Hindlimb muscle (tissue), 1 donor: ENCODE measurements at places on chromosomes 3 and 15.

DNA sequence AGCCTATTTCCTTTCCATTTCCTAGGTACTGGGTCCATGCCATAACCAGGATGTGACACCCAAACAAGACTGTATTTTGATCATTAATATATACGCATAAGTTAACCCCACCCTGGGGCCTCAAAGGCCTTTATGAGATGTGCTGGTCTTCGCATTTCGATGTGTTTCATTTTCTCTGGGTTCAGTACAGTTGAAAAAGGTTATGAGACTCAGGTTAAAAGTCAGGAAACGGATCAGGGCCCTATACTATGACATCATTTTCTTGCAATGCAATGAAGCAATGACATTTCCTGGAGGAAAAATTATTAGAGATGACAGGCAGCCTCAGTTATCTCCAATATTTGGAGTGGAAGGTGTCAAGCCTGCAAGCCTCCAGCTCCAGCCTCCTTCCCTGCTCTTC lies 31.7 kb downstream of the TMEM212 start:
- no peak for DNase-seq

DNA sequence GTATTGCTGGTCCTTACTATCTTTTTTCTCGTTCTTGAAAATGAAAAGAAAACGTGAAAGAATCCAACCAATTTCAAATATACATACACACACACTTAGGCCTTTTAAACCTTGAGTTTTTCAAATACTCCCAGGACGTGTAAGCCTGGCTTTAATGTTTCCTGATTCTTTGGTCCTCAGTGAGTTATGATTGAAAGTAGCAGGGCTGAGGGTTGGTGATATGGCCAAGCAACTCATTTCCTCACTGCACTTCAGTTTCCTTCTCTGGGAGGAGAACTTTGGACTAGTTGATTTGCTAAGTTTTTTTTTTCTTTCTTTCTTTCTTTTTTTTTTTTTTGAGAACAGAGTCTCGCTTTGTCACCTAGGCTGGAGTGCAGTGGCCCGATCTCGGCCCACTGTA lies 34.6 kb downstream of the CHD2 start:
- no peak for DNase-seq

- DNase-seq = no peak
Measured at GRCh38 chr3:188082450-188082849, 71.5 kb upstream of the LPP start.

GRCh38 chr15:81046290-81046689 lies 45.6 kb downstream of the TLNRD1 start:
- no peak for DNase-seq

GRCh38 chr3:71927505-71928066 lies 142.6 kb upstream of the PROK2 start:
- DNase-seq = no peak

DNA sequence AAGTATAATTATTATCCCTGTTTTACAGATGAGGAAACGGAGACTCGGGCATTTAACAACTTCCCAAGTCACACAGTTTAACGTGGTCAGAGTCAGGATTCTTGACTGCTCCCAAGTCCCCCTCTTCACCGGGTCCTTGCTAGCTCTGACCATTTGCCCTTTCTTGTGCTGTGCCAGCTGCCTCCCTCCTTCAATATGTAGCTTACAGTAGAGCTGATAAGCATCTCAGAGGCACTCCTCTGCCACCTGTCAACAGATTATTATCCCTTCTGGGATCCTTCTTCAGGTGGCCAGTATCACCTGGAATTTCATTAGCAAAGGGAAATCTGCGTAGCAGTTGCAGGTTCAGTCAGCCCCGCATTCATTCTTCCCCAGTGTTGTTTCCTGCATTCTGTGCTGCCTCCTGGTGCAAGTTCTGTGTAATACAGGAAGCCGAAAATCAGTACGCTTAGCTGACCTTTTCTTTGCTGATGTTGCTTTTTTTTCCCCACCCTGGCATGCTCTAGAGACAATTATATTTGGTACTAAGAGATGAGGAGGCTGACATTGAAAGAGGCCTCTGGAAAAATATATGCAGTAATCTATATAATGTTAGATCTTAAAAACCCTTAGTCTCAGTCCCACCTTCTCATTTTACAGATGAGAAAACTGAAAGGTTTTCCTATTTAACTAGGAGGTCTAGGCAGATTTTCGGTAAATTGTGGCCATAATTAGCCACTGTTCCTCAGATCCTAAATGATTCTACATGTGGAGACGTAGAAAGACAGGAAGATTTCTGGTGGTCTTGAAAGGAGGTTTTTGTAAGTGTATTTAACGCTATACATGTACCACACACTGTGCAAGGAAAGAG lies 24.8 kb downstream of the TMOD2 start:
- DNase-seq = peak; percentile 36

GRCh38 chr3:119349354-119350041 lies 55.3 kb downstream of the ARHGAP31 start:
- no peak for DNase-seq

DNA sequence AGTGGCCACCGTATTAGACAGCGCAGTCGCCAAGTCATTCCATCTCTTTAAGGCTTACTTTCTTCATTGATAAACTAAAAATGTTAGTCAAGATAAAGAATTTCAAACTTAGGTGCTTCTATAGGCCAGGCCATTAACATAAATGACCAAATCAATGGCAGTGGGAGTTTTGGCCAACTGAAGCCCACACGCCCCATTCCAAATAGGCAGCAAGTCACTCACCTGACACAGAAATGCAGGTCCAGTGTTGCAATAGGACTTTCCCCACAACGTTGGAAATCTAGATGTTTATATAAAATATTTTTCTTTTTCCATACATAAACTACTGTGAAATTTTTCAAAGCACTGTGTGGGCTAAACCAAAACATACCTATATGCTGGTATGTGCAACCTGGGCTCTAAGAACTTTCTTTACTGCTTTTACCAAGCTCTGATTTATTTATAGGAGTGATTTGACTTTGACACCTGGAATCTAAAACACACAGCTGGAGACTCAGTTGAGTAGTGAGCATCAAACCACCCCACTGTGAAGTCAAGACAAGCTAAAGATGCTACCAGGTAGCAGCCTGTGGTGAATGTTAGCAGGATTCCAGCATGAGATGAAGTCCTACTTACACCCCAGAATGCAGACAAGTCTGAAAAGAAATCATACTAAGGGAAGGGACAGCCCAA lies 15.1 kb downstream of the GOLIM4 start:
- no peak for DNase-seq

- peak; percentile 45 for DNase-seq
Measured at GRCh38 chr3:69848113-69848512, 108.8 kb downstream of the MITF start.

- DNase-seq = no peak
Measured at GRCh38 chr3:129123314-129124060, 1.9 kb upstream of the RAB43 start.

DNA sequence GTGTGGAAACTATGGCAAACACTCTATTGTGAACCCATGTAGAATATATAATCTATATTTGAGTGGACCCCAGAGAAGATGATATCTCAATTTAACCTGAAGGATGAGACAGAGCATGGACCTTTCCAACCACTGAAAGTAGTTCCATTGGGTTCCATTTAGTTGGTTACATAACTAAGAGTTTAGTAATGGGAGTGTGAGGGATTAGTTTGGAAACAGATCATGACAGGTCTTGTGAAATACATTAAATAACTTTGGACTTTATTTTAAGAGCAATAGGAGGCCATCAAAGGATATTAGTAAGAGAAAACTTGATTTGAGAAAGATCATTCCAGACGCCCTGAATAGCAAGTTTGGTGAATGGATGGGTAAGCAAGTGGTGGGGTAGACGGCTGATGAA lies 487.2 kb upstream of the ROBO2 start:
- DNase-seq = no peak

DNA sequence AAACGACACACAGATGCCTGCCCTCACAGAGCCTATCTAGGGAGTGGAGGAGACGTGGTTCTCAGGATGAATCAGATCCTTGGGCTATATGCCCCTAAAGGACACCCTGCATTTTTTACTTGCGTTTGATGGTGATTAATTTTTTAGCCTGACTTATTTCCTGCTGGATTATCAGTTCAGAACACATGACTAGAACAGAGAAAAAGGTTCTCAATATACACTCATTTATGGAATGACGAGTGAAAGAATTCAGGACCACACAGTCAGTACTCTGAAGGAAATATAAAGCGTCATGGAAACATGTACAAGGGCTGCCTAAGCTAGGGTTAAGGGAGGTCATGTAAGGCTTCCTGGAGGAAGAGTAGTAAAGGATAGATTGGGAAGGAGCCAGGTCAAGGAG lies 121.8 kb downstream of the SSR3 start:
- DNase-seq = no peak

- peak; percentile 34 for DNase-seq
Measured at GRCh38 chr15:66253418-66254088, at the start of gene MEGF11. MEGF11 (minus strand) TSS chr15:66253750; CDS start chr15:66128403, 125,347 bp downstream.

- no peak for DNase-seq
Measured at GRCh38 chr3:185477316-185477715, 21.5 kb downstream of the TMEM41A start.

DNA sequence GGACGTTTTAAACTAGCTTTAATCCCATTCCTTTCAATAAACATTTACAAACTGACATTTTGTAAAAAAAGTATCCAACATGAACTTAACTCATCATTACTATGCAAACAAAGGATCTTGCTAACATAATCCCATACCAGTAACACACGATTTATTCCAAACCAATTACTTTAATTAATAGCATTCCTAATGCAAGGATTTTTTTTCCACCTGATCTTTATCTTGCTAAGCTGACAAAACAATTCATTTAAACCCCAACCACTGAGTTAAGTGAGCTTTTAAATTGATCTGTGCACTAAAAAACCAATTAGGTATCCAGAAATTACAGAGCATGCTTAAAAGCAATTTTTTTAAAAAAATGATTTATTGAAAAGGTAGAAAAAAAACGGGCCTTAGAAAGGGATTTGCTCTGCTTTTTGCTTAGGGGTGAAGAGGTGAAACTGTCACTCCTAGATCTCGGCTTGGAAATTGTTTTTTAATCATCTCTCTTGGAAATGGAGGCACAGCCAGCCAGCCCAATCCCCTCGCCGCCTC lies 1.2 kb downstream of the SH3BP5 start:
- DNase-seq = no peak

GRCh38 chr3:143608966-143609365 lies 239.3 kb downstream of the SLC9A9 start:
- DNase-seq = no peak

DNA sequence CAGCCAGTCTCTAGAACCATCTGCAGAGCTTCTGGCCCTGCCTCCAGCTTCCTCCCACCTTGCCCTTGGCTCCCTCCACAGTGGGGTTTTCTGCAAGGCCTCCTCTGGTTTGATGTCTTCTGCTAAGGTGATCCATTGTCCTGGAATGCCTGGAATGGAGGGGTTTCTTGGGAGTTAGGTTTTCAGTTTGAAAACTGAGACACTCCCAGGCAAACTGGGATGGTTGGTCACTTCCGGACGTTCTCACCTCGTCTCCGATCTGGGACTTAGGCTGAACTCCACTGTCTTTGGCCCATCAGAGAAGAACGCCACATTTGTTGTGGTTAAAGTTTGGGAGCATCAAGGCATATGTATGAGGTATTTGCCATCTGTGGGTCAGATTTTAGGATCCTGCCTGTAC lies 77.4 kb upstream of the KLHL25 start:
- DNase-seq = no peak

GRCh38 chr3:113927556-113927955 lies 20.3 kb upstream of the ZDHHC23 start:
- no peak for DNase-seq

- no peak for DNase-seq
Measured at GRCh38 chr3:37015642-37016041, 22.3 kb downstream of the MLH1 start.

GRCh38 chr15:63040954-63041353 lies 1.6 kb upstream of the TPM1 start:
- DNase-seq = no peak

DNA sequence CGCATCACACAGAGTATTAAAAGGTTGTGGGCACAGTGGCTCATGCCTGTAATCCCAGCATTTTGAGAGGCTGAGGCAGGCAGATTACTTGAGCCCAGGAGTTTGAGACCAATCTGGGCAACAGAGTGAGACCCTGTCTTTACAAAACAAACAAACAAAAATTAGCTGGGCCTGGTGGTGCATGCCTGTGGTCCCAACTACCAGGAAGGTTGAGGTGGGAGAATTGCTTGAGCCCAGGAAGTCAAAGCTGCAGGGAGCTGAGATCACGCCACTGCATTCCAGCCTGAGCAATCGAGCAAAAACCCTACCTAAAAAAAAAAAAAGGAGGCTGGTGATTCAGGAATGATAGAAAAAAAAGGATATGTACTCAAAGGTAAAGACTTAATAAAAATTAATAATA lies 28.2 kb upstream of the ST6GAL1 start:
- no peak for DNase-seq
